ENCODE measurements at places on chromosomes 2 and 18.

DNA sequence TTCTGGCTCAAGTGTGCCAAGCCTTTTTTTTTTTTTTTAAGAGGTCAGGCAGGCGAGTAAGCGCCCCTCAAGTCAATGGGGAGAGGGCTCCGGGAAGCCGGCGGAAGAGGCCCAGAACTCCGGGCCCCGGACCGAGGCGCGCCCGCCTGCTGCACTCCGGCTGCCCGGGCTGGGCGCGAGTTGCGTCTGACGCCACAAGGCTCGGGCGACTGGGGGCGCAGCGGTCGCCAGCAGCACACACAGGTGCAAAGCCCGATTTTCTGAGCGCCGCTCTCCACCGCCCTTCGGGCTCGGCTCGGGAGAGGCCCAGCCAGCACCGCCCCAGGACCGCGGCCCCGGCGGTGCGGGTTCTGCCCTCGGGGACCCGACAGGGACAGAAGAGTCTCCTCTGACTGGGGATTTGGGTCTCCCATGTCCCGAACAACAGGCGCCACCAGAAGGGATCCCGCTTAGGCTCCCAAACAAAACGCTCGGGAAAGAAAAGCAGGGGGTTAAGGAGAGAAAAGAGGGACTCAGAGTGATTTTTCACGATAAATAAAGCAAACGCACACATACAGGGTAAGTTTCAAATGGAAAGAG lies 787 bp downstream of the ERBB4 start:
- peak; percentile 29 for DNase-seq

DNA sequence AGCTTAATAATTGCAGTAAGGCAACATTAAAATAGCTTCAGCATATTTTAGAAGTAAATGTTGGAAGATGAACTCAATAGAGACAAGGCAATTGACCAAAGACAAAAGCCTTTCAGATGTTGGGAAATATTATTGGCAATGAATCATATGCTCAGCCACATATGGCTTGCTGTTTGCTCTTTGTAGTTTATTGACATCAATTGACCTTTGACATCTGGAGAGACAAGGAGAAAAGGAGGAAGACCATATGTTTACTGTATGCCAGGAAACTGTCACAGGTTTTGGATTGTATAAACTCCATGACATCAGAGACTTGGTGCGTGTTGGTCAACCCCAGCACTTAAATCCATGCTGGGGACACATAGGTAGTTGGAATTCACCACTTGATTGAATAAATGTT lies 60.6 kb upstream of the SLC16A14 start:
- no peak for DNase-seq

DNA sequence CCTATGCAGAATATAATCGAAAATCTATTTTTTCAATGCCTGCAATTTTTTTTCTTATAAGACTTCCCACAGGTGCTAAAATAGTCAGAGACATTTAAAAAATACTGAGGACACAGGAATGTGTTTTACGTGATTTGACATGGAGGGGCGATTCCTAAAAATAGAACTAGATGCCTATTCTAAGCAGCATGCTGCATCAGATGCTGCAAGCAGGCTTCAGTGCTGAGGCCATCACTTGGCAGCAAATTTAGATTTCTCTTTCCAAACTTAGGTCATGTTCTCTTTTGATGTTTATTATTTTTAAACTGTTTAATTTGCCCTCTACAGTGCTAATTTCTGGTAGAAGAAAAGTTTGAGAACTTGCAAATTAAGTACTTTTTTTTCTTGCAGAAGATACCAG lies 43.7 kb upstream of the NCK2 start:
- no peak for DNase-seq

GRCh38 chr2:2719015-2719414 lies 387.9 kb upstream of the MYT1L start:
- no peak for DNase-seq

GRCh38 chr2:225072444-225072843 lies 30.2 kb upstream of the DOCK10 start:
- DNase-seq: no peak

DNA sequence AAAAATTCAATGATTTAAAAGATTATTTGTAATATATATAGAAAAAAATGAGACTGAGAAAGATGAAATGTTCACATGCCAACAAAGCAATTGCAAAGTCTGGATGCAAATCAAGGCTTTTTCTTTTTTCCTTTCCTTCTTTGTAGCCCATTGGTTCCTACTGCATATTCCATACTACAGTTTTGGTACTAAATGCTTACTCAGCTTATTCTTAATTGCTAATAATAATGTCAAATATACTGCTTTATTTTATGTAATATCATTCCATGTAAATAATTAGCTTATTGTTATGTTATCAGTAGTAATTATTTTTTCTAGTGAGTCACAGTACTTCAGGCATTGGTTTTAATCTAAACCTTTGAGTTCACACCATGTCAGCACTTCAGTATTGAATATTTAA lies 407.4 kb upstream of the LRRTM1 start:
- DNase-seq: no peak

DNA sequence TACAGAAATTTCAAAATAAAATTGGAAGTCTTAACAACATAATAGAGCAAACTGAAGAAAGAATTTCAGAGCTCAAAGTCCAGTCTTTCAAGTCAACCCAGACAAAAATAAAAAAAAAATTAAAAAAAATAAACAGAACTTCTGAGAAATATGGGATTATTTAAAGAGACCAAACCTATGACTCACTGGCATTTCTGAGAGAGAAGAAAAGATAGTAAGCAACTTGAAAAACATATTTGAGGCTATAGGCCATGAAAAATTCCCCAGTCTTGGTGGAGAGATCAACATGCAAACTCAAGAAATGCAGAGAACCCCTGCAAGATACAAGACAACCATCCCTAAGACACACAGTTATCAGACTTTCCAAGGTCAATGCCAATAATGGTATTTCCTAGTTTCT lies 167.4 kb downstream of the RNF144A start:
- DNase-seq: no peak

- no peak for DNase-seq
These were observed 313.8 kb downstream of the PIK3C3 start for GRCh38 chr18:42268798-42269197.

GRCh38 chr18:41378598-41378997 lies 576.4 kb upstream of the PIK3C3 start:
- no peak for DNase-seq

GRCh38 chr2:38875227-38875575 lies 533 bp downstream of the DHX57 start:
- no peak for DNase-seq

DNA sequence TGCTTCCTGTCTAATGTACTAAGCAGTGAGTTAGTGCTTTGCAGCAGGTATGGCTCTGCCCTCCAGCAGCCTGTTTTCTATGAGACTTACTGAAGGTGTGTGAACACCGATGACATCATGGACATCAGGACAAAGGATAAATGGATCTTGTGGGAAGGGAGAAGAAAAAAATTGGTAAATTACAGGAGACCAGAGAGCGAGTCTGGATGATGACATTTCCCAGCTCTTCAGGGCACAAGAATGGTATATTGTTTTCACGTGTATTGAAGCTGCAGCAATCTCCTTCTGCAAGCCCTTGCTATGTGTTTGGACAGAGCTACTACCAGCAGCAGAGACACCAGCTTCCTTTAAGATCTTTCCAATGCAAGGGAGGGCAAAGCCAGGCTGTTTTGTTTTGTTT lies 47.2 kb downstream of the DCC start:
- no peak for DNase-seq

DNA sequence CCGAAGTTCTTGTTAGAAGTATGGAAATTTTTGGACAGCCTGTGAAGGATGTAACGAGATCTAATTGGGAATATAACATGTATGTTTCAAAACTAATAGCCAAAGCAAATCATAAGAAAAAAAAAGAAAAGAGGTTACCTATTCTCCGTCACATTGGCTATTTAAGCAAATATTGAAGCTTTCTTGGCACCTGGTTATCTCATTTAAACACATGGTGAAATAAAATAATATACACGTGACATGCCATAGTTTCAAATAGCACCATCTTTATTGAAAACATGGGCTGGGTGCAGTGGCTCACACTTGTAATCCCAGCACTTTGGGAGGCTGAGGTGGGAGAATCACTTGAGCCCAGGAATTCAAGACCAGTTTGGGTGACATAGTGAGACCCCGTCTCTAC lies 56.7 kb downstream of the ZEB2 start:
- DNase-seq: no peak

DNA sequence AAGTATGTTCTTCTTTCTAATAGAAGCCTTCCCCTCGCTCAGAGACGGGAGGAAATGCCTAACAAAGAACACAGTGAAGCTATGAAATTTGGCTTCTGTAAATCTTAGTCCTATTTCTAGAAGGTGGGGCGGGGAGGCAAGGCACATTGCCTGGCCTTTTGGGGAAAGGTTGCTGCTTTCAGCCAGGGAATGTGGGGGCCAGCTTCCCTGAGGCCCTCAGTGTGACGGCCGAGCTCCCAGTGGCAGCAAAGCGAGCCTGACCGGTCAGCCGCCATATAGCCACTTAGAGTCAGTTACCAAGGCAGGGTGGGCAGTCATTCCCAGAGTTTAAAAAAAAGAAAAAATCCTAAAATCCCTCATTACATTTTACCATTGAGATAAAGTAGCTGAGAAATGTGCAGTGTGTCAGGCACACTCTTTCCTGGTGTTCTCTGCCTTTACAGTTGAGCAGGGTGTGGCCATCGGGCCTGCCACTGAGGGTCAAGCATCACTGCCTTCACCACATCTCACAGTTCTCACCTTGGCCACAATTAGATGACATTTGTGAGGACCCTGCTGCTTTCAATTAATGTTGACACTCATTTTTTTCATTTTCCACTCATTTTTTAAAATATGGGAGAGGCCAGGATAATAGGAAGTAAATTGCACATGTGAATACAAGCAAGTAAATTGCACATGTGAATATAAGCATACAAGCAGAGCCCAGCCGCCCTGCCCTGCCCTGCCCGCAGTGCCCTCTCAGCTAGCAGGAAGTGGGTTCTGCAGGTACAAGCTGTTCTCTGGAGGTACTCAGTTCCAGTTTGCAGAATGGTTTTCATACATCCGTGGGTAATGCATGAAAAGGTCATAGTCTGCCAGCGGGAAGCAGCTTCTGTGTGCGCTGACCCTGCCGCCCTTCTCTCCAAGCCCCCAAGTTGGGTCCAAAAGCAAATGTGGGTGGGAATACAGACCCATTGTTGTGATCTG lies 76.9 kb downstream of the WDSUB1 start:
- DNase-seq: no peak

- no peak for DNase-seq
These were observed 31.1 kb downstream of the EFR3B start for GRCh38 chr2:25073025-25073424.

DNA sequence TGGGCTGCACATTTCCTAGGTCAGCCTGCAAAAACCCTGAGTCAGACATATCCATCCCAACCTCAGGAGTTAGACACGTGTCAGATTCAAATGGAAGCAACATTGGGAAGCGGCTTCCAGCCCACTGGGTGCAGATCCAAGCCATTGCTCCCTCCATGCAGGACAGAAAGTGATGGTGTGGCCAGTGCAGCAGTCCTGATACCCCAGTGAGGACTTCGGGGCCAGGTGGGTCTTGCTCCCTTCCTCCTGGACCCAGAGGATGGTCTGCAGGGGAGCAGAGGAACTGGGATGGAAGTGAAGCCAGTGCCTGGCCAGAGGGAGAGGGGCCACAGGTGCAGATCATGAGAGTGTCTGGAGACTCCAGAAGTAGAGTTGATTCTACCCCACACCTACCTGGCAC lies 252.0 kb downstream of the FAM210A start:
- DNase-seq: no peak

- no peak for DNase-seq
These were observed 117.1 kb upstream of the SP5 start for GRCh38 chr2:170598067-170598395.

GRCh38 chr2:215020283-215020682 lies 118.1 kb downstream of the ABCA12 start:
- DNase-seq: no peak

GRCh38 chr2:3725002-3725401 lies 21.6 kb downstream of the DCDC2C start:
- no peak for DNase-seq

- no peak for DNase-seq
These were observed 251.7 kb downstream of the LRRTM4 start for GRCh38 chr2:77270433-77270832.

DNA sequence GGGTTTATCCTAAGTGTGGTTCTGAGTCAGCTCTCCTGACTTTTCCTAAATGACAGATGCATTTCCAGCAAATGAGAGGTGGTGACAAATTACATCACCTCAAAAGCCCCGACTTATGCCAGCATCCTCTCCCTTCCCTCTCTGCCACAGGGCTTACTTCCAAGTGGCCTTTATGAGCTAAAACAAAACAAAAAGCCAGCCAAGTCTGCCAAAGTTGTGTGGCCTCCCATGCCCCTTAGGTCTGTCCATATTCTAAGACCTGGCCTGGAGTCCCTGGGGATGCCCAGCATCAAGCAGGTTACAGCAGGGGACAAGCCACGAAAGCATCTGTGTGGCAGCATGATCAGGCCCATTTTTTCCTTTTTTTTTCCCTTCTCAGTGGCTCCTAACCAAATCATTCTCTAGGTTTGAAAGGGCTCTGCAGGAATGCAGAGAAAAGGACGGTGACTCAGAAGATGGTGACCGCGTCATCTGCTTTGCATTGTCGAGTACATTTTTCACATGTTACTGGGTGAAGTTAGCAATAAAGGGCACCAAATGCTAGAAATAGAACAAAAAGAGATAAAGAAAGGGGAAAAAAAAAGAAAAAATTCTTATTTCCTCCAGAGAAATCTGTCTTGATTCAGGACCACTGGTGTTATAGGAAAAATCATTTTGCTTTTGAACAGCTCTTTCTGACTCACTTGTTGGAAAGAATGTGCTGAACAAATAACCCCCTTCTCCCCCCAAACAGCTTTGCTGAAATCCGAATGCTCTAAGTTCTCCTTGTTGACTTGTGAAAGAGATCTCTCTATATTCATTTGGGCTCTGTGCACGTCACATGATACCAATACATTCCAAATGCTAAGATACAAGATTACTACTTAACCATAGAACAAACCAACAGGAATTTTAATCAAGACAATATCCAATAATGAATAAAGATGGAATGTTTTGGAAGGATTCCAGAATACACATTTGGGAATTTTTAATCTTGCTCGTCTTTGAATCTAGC lies 178.7 kb downstream of the EN1 start:
- no peak for DNase-seq

Measured in anterior cingulate cortex (tissue), 58 donors.